Endothelial cell (in vitro differentiated cells): ENCODE measurements at places on chromosomes 12 and 14. TPM values are rescaled to one million over a fixed set of nuclear protein-coding genes. Genes with fewer than 3 reads are reported as not detected.

DNA sequence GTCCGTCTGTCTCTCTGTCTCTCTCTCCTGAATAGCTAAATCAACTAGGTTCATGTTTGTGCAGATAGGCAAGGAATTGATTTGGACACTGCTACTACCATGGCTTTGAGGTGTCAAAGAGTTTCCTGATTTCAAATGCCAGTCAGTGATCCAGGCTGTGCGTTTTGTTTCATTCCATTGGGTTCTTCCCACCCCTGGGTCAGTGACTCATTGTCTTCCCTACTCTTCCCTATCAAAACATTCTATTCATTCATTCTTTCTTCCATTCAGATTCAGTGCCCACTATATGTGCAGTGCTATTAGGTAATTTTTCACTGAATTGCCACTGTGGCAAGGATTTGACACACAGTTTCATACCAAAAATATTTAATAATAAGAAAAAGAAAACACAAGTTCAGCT, 50.4 kb downstream of the RPH3A start:
- DNase-seq: no peak

GRCh38 chr12:79822475-79822874, 112.4 kb downstream of the PPP1R12A start:
- no peak for DNase-seq

SINHCAF gene
- 205 TPM for total RNA-seq

TAS2R20 gene
- total RNA-seq: 1.7 TPM

TMEM63C gene
- total RNA-seq: 6.6 TPM

DNA sequence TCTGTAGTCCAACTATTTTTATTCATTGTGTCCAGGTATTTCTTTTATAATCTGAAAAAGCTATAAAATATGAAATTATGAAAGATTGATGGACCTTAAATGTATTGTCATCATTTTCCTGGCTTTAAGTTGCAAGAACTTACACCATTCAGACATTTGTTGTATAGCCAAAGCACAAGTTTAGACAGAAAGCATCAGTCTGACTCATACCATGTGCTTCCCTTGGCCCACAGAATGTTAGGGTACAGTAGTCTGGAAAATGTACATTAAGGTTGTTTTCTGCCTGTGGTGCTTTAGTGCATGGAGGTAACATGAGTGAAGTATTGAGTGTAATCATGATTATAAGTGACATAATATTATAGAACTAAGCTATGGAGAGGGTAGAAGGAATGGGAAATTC, 1002.5 kb downstream of the BCL11B start:
- DNase-seq: no peak

- no peak for DNase-seq
Measured at GRCh38 chr12:114631242-114631641, 52.7 kb downstream of the TBX3 start.

ARHGAP9 gene
- total RNA-seq: 65.4 TPM

DNA sequence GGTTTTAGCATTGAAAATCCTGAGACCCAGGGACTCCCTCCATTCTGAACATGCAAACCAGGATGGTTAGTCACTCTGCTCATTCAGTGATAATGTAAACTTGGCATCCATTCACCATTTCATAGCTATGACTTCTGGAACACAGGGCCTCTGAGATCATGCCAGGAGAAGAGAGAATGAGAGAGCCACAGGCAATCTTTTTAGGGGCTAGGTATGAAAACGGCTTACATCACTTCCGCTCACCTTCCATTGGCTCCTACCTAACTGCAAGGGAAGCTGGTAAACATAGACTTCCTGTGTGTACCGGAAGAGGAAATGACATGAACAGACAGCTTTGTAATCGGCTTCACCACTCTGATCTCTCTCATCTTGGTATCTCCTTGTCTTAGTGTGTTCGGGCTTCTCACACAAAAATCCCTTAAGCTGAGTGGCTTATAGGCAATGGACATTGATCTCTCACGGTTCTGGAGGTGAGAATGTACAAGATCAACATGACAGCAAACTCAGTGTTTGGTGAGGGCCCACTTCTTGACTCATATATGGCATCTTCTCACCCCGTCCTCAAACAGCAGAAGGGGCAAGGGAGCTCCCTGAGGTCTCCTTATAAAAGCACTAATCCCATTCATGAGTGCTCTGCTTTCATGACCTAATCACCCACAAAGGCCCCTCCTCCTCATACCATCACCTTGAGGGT, 465.9 kb upstream of the TBX3 start:
- no peak for DNase-seq

GRCh38 chr12:126425264-126425663, 1360.0 kb downstream of the AACS start:
- DNase-seq: no peak

- no peak for DNase-seq
Measured at GRCh38 chr12:125143491-125143890, 78.3 kb downstream of the AACS start.

TCL1B gene
- not detected for total RNA-seq

SCARB1 gene
- 16.9 TPM for total RNA-seq

- DNase-seq: no peak
Measured at GRCh38 chr14:54116972-54117371, 160.3 kb upstream of the BMP4 start.

- no peak for DNase-seq
Measured at GRCh38 chr12:133233993-133234564, 1.6 kb downstream of the ANHX start.

DNA sequence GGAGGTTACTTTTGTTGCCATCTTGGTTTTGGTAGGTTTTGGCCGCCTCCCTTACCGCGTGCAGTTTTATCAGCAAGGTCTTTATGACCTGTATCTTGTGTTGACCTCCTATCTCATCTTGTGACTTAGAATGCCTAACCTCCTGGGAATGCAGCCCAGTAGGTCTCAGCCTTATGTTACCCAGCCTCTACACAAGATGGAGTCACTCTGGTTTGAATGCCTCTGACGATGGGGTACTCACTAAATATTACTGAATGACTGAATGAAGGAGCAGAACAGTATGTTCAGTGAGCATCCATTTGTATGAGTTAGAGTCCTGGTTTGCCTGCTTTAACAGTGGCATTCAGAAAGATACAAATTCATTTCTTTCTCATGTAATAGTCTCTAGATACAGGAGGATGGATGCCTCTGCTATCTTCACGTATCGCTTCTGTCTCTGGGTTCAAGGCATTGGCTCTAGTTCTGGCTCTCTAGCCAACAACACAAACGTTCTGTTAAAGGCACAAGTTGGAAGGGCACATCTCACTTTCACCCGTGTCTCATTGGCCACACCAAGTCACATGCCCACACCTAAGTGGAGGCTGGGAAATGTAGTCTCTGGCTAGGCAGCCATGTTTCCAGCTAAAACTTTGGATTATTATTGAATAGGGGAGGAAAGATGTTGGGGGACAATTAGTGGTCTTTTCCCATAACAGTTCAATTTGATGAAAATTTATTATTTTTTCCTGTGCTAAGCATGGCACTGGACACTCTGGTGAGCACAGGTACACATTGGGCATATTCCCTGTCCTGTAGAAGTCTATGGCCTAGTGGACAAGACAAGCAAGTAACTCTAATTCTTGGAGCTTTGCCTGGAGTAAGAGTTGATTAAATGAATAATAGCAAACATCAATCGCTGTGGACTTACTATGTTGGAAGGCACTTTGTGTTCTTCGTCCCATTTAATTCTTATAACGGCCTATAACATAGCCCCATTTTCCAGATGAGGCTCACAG, 75.2 kb upstream of the RPH3A start:
- DNase-seq: peak; percentile 27

GRCh38 chr12:38915429-38916182, 10.2 kb upstream of the CPNE8 start:
- no peak for DNase-seq

DNA sequence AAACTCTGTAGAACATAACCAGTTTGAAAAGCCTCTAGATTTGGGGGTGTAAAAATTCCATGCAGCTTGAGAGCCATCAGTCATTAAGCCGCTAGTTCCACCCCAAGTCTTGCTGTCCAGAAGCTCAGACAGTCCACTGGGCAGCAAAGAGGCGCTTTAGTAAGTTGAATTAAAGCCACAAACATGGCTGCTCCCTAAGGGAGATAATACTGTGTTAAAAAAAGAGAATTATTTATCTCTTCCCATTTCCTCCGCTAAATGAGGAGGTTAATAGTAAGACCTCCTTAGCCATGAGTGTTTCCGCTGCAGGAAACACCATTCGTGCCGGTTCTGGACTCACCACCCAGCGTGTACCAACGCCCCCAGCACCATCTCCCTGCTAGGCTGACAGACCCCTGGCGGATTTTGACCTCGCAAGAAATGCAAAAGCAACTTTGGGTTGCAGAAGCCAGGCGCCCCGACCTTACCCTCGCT, 536 bp downstream of the TM7SF3 start:
- DNase-seq: no peak

DNA sequence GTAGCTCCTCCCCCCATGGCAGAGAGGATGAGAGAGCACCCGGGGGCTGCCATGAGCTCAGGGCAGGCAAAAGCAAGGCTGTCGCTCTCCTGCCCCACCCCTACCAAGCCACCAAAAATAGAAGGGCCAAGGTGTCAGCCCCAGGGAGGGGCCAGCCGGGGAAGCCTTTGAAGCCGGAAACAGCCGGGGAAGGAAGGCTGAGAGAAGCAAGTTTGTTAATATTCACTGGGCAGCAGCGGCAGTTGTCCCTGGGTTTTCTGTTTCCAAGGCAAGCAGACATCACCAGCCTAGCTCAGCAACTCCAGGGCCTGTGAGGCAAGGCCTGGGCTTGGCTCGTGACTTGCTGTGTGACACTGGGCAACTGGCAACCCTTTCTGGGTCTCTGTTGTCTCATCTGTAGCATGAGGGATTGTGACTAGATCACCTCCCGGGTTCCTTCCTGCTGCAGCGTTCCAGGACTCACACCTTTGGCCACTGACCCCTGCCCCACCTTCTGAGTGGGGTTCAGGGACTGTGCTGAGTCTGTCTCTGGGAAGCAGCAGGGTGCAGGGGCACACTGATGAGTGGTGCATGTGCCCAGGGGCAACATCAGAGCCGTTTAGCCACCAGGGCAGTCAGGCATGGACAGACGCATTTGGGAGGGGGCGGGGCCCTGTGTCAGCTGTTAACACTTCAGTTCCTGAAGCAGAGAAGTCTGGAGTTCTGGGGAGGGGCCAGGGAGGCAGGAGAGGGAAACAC, 24.3 kb downstream of the SYNDIG1L start:
- DNase-seq: peak; percentile 37

RASSF9 gene
- 2.2 TPM for total RNA-seq

- peak; percentile 10 for DNase-seq
Measured at GRCh38 chr12:59149995-59150642, 229.8 kb upstream of the LRIG3 start.

DNA sequence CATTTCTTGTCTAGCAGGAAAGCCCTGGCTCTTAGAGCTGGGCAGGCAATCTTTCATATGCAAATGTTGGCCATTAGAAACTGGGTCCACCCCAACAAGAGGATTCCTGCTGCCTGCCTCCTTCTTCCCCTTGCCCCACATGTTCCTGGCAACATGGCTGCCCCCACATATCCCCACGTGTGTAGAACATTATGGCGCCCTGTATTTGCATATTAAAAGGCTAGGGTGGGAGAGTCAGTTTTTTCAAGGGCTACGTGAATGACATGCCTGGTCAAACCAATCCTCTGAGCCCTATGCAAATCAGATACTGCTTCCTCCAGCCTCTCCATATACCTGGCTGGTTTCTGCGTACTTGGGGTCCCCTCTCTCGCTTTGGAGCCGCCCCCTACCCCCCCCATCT, 514.0 kb downstream of the FUT8 start:
- DNase-seq: no peak

DNA sequence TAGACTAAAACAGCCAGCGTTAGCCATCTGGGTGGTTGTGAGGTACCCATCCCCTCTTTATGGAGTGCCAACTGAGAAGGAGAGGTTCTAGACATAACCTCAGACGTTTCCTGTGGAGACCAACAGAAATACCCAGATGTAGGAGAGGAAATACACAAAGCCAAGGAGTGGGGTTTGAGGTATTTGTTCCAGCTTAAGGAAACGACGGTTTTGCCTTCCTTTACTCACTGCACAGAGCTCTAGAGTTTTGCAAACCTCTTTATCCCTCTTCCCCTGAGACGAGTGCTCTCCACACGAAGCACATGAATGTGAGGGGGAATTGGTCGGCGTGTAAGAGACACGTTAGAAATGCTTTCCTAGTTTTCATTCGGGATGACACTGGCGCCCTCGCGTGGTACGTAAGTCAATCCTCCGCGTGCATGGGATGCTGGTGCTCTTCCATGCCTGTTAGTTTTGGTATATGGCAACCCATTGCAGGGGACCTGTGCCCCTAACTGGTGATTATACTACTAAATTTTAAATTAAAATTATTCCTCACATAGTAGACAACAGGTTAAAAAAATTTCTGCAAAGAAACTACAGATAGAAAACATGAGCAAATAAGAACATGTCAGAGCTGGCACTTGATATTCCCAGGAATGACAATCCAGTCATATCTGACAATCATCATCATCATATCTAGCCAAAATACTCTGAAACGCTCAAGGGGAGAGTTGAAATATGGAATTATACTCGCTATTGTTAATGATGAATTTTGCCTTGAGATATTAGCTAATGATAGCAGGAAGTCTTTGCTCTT, 121.7 kb downstream of the PPM1H start:
- peak; percentile 40 for DNase-seq
